ENCODE measurements at places on chromosomes 7 and 10.

GRCh38 chr7:108330227-108330626, 126.0 kb downstream of the NRCAM start:
- H3K27me3 ChIP-seq, result no peaks in the 10 kb centered on the region
- DNase-seq, result no peak
- H3K4me3 ChIP-seq, result no peak overlapping the region
- H3K36me3 ChIP-seq, result no peaks in the 10 kb centered on the region

GRCh38 chr7:104894726-104895521, 119.1 kb upstream of the KMT2E start:
- H3K27ac ChIP-seq, result no peak overlapping the region
- no peak overlapping the region for H3K4me3 ChIP-seq

GRCh38 chr10:515674-516073, 173.8 kb downstream of the DIP2C start:
- peaks cover 21% of the 10 kb centered on the region for H3K27me3 ChIP-seq
- DNase-seq, result no peak
- H3K4me3 ChIP-seq, result no peak overlapping the region
- no peaks in the 10 kb centered on the region for H3K36me3 ChIP-seq
- H3K27ac ChIP-seq, result no peak overlapping the region

DNA sequence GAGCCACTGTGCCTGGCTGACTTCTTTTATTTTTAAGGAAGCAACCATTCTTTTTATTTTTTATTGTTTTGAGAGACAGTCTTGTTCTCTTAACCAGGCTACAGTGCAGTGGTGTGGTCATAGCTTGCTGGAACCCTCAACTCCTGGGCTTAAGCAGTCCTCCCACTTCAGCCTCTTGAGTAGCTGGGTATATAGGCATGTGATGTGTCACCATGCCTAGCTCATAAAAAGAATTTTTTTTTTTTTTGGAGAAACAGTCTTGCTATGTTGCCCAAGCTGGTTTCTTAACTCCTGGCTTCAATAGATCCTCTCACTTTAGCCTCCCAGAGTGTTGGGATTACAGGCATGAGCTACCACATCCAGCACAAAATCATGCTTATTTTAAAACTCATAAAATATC, 5.8 kb downstream of the MCU start:
- DNase-seq, result no peak
- H3K4me3 ChIP-seq, result no peak overlapping the region
- no peak overlapping the region for H3K27ac ChIP-seq

DNA sequence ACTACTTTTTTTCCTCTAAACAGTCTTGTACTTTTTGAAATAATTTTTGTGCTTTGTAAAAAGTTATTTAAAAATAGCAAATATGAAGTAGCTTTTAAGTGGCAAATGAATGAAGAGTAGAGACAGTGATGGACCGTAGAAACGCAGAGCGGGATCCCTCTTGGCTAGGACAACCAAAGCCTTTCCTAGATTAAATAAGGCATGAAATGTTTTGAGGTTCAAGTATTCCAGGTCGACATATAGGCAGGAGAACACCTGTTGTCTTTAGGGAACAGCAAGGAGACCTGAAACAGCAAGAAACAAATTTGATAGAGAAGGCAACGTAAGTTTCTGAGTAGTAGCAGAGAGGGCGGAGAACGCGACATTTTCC, 662 bp upstream of the PPRC1 start:
- H3K27ac ChIP-seq, result peak overlapping the region; percentile 98
- H3K4me3 ChIP-seq, result peak overlapping the region; percentile 99
- peaks cover 19% of the 10 kb centered on the region for H3K36me3 ChIP-seq
- H3K27me3 ChIP-seq, result no peaks in the 10 kb centered on the region

DNA sequence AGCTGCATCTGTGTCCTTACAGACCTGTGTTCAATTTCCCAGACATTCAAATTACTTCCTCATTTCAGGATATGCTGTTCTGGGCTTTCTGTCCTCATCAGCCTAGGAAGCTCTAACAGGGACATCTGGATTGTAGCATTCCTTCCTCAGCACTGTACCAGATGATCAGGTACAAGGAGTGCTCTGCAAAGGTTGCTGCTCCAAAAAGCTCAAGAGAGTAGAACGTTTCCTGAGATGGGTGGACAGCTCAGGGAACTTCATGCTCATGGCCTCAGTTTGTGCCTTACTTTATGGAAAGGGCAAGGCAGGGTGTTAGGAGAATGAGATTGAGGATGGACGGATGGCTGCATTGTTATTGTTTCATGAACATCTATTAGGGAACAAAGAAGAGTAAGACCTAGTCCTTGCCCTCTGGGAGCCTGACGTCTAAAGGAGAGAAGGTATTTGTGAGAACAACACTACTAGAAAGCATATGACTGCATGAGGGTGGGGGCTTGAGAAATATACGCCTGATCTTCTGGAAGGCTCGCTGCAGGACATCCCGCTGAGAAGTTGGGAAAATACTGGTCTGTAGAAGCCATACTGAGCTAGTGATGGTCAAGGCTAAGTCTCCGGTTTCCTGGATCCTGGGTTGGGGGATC, 10.5 kb upstream of the ZNF212 start:
- H3K4me1 ChIP-seq, result no peaks in the 10 kb centered on the region
- no peak overlapping the region for H3K4me3 ChIP-seq
- no peak overlapping the region for H3K27ac ChIP-seq
- peaks cover 16% of the 10 kb centered on the region for H3K36me3 ChIP-seq

- no peak overlapping the region for H3K27ac ChIP-seq
- peaks cover 3% of the 10 kb centered on the region for H3K27me3 ChIP-seq
Observed at GRCh38 chr10:61078542-61079275, 134.7 kb upstream of the RHOBTB1 start.

GRCh38 chr7:86477343-86477935, 166.3 kb upstream of the GRM3 start:
- no peaks in the 10 kb centered on the region for H3K4me1 ChIP-seq
- H3K27ac ChIP-seq, result no peak overlapping the region
- H3K27me3 ChIP-seq, result no peaks in the 10 kb centered on the region
- no peak overlapping the region for H3K4me3 ChIP-seq
- H3K36me3 ChIP-seq, result no peaks in the 10 kb centered on the region
- DNase-seq, result no peak

DNA sequence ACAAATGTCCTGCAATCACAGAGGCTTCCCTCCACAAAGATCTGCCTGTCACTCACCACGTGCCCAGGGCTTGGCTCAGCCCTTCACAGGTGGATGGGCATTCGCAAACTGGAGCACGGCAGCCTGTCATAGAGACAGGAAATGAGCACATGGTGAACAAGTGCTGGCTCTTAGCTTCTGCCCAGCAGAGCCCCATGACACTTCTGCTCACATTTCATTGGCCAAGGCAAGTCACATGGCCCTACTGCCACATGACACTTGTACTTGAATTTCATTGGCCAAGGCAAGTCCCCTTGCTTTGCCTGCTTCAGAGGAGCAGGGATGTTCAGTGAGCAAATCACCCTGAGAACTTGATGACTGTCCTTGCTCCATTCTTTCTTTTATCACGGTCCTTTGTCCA, 110.8 kb upstream of the PPP2R2D start:
- peaks cover 3% of the 10 kb centered on the region for H3K27me3 ChIP-seq

GRCh38 chr10:19638182-19638895, 177.9 kb upstream of the PLXDC2 start:
- peak overlapping the region; percentile 59 for H3K4me3 ChIP-seq
- no peak overlapping the region for H3K27ac ChIP-seq
- no peaks in the 10 kb centered on the region for H3K36me3 ChIP-seq
- H3K27me3 ChIP-seq, result no peaks in the 10 kb centered on the region
- peaks cover 5% of the 10 kb centered on the region for H3K4me1 ChIP-seq
- DNase-seq, result no peak

GRCh38 chr10:119222966-119223386, 15.6 kb downstream of the GRK5 start:
- no peak overlapping the region for H3K27ac ChIP-seq
- no peaks in the 10 kb centered on the region for H3K27me3 ChIP-seq
- DNase-seq, result no peak
- peaks cover 8% of the 10 kb centered on the region for H3K36me3 ChIP-seq

DNA sequence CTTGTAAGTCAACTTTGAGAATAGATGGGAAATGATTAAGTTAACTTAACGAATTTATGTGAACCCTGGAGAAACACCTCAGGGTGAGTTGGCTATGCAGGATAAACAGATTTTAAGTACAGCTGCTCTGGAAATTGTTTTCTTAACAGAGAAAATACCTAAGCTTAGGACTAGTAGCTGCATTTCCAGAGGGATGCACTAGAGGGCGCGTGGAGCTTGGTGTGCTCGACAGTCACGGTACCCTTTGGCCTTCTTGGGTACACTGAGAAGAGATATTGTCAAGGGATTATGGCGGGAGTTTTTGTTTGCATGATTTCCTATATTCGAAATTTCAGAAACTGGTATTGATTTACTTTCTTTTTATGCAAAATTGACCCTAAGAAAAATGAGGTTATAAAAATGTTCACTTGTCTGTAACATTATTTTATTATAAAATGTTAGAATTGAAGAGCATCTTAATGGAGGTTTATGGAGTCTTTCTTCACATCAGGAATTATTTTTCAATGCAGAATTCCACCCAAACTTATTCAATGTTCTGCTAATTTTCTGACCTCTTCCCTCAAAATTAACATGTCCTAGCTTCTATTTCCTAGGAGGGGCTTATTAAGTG, 58.4 kb upstream of the MYO3A start:
- H3K4me1 ChIP-seq, result no peaks in the 10 kb centered on the region
- peak; percentile 34 for DNase-seq
- H3K36me3 ChIP-seq, result no peaks in the 10 kb centered on the region
- no peaks in the 10 kb centered on the region for H3K27me3 ChIP-seq
- no peak overlapping the region for H3K27ac ChIP-seq

GRCh38 chr7:6725003-6725402, 18.3 kb upstream of the ZNF12 start:
- peaks cover 30% of the 10 kb centered on the region for H3K4me1 ChIP-seq
- peak overlapping the region; percentile 62 for H3K4me3 ChIP-seq
- peak overlapping the region; percentile 78 for H3K27ac ChIP-seq
- H3K36me3 ChIP-seq, result no peaks in the 10 kb centered on the region
- DNase-seq, result peak; percentile 43

DNA sequence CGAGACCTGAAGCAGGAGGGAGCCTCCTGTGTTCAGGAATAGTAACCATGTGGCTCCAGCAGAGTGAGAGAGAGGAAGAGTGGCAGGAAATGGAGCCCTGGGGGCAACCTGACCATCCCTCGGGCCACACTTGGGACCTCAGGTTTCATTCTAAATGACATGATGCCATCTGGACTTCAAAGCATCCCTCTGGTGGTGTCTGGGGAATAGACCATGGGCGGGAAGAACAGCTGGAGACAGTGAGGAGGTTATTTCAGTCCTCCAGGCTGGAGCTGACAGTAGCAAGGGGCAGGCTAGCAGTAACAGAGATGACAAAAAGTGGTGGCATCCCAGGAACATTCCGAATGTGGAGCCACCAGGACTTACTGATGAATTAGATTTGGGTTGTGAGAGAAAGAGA, 44.8 kb downstream of the AKR1B1 start:
- no peaks in the 10 kb centered on the region for H3K36me3 ChIP-seq
- peaks cover 3% of the 10 kb centered on the region for H3K27me3 ChIP-seq
- DNase-seq, result no peak
- no peak overlapping the region for H3K27ac ChIP-seq
- H3K4me3 ChIP-seq, result no peak overlapping the region
